Fibroblast of upper back skin (primary cell): ENCODE measurements at places on chromosomes 6 and 20.

DNA sequence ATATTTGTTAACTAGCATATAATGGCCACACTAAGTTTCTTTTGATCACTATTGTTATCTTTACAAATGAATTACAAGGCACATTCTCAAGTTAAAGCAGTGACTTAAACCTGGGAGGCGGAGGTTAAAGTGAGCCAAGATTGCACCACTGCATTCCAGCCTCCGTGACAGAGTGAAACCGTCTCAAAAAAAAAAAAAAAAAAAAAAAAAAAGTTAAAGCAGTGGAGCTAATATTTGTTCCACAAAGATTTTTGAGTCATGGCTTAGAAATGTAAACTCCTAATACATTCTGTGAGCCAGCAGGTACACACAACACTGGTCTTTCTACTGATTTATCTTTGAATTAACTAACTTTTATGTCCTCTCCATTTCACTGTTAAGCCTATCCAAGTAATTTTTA is 221.7 kb upstream of the HTR1E start:
- DNase-seq = no peak

- DNase-seq = no peak
Measured at GRCh38 chr6:20873425-20874190, 339.4 kb downstream of the CDKAL1 start.

DNA sequence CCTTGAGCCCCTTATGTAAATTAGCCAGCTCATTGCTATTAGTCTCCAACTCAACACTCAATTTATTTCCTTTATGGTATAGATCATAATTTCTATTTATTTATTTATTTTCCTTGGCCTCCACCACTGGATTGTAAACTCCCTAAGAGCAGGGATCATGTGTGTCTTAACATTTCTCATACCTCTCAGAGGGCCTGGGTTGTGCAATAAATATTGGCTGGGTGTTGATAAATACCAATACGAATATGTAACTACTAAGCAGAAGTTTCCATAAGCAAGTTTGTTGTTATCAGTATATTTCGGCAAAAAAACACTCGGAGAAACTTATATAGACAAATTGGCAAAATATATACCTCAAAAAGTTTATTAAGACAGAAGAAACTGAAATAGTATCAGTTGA is 257.4 kb downstream of the ADGRB3 start:
- no peak for DNase-seq

DNA sequence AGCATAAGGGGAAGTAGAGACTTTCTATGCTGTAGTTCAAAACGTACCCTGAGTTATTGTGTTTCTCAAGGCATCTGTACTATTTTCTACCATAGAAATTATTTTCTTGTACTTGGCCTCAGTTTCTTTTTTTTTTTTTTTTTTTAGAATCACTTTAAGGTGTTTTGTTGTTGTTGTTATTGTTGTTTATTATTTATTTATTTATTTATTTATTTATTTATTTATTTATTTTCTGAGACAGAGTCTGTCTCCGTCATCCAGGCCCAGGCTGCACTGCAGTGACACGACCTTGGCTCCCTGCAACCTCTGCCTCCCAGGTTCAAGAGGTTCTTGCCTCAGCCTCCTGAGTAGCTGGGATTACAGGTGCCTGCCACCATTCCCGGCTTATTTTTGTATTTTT is 179.1 kb downstream of the GRIK2 start:
- no peak for DNase-seq

DNA sequence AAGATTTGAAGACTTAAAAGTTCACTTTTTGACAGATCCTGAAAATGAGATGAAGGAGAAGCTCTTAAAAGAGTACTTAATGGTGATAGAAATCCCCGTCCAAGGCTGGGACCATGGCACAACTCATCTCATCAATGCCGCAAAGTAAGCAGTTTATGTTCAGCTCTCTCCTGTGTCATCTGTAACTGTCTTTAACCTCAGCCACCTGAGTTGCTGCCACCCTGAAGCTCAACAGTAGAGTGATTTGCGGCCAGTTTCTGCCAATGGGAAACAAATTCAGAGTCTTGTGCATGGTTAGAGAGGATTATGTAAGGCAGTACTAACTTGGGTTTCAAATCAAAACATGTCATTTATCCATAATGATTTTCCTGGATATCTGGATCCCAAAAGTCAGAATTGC is 10.1 kb downstream of the TNFAIP3 start:
- no peak for DNase-seq

DNA sequence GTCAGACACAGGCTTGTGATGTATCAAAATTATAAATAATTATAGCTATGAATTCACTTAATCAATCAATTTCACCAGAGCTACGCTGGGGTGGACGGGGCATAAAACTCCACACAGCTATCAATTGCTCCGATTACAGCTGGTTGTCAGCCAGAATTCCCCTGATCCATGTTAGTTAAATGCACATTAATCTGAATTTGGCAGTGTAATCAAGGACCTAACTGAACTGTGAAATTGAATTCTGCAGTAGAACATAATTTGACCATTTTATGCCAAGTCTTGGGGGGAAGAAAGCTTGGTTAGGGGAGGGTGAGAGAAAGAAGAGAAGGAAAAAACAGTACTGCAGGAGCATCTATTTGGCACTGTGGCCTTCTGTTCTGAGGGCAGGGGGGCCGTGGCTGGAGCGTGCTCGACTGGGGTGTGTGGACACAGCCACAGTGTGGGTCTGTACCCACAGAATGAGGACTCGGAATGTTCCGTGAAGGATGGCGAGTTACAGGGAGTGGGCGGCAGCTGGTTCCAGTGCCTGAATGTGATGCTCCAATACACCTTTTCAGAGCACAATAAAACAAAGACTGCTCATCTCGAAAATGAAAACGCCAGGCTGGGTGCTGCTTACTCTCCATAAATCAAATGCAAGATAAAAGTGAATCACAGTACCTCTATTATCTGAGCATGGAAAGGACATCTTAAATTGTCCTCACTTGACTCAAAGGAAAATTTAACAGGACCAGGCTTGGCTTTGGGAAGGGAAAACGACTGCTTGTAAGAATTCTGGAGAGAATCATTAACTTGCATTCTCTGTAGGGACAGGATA is 59.2 kb downstream of the LAMP5 start:
- no peak for DNase-seq

GRCh38 chr6:52546678-52547077 is 30.2 kb downstream of the TRAM2 start:
- DNase-seq = no peak

GRCh38 chr20:53149148-53149889 is 177.2 kb downstream of the TSHZ2 start:
- DNase-seq = no peak

DNA sequence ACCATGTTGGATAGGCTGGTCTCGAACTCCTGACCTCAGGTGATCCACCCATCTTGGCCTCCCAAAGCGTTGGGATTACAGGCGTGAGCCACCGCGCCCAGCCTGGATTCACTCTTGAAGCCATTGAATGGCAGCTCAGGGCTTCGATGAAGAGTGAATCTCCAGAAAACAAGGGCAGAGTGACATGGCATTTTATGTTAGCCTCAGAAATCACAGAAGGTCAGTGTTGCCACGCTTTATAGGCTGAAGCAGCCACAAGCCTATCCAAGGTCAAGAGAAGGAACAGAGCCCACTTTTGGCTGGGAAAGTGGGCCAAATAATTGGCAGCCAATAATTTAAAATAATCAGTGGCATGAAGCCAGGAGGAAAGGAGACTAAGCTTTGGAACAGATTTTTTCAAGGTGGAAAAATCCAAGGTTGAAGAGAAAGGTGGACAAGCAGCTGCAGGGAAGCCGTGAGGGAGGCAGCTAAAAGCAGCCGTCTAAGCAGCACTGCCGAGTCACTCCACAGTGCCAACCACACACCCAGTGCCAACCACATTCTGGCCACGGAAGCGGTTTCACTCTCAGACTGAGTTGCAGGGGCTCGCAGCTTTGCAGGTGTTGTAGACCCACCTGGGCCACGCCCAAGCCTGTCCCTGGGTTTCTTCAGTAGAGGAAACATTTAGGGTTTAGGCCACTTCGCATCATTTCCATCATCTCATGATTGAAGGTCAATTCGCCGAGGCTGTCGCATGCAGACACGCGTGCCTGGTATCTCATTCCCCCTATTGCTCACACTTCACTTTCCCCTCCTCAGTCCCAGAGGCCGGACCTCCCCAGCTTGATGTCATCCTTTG is 17.4 kb upstream of the AVP start:
- no peak for DNase-seq
